ENCODE measurements at places on chromosomes 13 and 19. TPM values are rescaled to one million over a fixed set of nuclear protein-coding genes. Genes with fewer than 3 reads are reported as not detected.

DNA sequence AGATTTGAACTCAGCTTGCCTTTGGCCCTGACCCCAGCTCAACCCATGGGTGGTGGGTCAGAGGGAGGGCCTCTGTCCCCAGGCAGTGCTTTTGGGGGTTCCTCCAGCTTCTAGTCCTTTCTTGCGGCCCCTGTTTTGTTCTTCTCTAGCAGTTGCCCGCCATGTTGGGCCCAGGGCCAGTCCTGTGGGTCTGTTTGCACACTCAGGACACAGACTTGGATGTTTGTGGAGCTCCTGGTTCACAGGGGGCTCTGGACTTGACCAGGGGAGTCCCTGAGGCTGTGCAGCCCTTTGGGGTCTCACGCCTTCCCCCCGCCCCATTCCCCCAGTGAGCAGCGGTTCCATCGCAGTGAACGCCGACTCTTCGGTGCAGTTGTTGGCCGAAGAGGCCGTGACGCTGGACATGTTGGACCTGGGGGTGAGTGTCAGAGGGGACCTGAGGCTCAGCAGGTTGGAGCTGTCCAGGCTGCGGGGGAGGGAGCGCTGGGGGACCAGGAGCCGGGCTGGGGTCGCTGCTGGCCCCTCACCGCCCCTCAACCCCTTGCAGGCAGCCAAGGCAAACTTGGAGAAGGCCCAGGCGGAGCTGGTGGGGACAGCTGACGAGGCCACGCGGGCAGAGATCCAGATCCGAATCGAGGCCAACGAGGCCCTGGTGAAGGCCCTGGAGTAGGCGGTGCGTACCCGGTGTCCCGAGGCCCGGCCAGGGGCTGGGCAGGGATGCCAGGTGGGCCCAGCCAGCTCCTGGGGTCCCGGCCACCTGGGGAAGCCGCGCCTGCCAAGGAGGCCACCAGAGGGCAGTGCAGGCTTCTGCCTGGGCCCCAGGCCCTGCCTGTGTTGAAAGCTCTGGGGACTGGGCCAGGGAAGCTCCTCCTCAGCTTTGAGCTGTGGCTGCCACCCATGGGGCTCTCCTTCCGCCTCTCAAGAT, 2.5 kb downstream of the ATP5F1D start:
- no peak for DNase-seq

DNA sequence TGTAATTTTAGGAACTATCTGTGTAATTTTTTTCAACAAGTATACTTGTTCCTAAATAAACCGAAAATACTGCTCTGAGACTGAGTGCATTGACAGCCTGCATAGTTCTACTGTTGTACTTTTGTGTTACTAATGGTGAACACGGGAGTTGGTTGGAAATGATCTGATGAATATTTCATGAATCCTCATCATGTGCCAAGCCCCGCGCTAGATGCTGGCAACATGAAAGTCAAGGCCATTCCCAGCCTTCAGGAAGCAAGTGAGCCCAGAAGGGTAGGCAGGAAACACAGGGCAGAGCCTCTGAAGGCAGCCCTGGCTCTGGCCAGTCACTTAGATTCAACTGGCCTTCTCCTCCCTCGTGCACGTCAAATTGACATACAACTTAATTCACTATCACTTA, 106.1 kb downstream of the ABCC4 start:
- no peak for DNase-seq

DNA sequence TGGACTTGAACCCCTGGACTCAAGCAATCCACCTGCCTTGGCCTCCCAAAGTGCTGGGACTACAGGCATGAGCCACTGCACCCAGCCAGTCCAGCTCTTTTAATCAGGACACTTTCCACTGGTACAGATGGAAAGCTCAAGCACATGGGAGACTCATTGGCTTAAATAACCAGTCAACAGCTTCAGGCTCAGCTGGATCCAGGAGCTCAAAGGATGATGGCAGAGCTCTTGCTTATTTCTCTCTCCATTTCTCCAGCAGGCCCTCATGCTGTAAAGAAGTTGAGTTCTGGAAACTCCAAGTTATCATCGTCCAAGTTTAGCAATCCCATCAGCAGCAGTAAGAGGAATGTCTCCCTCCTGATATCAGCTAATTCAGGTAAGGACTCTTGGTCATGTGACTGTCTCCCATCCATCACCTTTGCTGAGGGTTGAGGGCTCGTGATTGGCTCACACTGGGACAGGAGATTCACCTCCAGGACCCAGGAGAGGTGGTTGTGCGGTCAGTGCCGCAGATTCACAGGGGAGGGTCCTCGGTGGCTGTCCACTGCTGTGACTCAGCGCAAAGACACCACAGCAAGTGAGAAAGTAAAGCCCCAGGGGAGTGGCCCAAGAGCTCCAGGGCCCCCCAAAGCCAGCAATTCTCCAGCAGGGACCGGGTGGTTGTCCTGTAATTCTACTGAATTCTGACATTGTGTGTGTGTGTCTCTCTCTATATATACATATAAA, 5.1 kb downstream of the CCL25 start:
- no peak for DNase-seq

DNA sequence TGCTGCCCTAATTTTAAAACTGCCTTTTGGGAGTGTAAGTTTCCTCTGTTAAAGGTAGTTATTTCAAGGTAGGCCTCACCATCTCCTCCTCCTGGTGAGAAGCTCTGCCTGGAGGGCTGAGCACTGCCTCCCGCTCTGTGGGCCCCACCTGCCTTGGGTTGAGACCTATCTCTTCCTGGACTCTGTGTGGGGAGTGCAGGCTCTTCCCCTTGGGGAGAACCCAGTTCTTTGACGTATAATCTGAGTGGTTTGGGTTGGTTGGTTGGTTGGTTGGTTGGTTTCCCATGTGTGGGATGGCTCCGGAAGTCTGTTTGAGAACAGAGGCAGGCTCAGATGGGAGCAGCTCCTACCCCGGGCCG, 39.1 kb downstream of the ACTN4 start:
- no peak for DNase-seq

DNA sequence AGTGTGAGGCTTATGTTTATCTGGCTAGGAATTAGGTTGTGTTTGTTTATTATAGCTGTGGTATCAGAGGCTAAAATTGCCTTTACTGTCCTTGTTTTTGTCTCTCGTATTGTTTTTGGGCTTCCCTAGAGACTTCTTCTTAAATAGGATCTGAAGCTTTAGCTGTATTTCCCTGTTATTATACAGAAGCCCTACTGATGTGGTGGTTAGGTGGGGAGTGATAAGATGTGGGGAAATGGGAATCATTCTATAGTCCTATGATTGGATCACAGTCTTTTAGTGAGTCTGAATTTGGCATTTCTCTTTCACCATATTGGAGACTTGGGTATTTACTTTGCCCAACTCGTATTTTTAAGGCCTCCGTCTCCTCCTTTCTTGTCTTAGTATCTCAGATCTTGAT, 8.3 kb upstream of the KL start:
- no peak for DNase-seq

GRCh38 chr13:99205621-99206220, 5.1 kb downstream of the UBAC2 start:
- DNase-seq, result no peak

- DNase-seq, result no peak
These were observed 61.6 kb downstream of the ANKRD10 start for GRCh38 chr13:110853235-110853721.

- DNase-seq, result no peak
These were observed 420.7 kb downstream of the PCDH9 start for GRCh38 chr13:66809485-66809884.

- DNase-seq, result no peak
These were observed 7.9 kb upstream of the RNASEH2B start for GRCh38 chr13:50901701-50902100.

GRCh38 chr13:41597348-41598041, 140.1 kb downstream of the RGCC start:
- no peak for DNase-seq

DNA sequence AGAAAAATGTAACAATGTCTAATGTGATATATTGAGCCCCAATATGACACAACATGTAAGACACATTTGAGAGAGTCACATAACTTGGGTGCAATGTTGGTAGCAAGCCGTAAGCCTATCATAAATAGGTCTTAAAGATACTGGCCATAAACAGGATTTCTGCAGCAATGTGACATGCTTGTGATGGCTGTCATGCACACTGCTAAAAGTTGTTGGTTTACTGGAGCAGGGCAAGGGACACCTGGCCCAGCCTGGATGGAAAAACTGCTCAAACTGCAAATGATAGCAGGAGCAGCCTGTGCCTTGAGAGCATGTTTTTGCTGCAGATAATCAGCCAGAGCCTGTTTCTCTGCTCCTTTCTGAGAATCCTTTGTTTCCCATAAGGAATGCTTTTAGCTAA, 136.7 kb upstream of the ZNF91 start:
- no peak for DNase-seq

DNA sequence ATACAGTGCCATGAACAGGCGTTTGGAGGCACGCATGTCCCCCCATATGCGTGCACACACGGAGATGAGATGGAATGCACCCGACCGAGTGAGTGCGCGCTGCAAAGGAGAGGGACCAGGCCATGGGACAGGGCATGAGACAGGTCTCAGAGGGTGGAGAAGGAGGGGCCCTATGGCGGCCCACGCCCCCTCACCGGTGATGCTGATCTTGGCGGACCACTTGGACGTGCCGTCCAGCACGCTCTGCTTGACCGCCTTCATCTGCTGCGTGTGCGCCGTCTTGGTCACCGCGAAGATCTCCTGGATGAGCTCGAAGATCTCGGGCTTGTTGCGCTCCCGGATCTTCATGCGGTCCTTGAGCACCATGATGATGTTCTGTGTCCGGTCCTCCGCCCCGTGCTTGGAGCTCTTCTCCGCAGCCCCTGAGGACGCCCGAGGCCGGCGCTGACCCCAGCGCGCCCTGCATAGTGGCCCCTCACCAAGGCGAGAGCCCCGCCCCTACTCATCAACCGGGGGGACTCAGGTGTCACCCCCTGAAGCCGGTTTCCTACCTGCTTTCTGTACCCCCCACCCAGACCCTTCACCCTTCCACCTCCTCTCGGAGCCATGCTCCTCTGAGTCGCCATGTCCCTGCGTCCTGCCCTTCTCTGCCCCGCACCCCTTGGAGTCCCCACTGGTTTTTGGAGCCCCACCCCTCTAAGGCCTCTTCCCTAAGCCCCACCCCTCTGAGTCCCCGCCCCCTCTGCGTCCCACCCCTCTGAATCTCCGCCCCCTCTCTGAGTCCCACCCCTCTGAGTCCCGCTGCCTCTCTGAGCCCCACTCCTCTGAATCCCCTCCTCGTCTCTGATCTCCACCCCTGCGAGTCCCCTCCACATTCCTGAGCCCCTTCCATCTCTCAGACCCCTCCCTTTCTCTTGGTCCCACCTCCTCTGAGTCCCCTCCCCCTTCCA, 40.8 kb downstream of the UNC13A start:
- DNase-seq, result no peak

- no peak for DNase-seq
These were observed 9.8 kb downstream of the TPRX1 start for GRCh38 chr19:47794526-47794925.

DNA sequence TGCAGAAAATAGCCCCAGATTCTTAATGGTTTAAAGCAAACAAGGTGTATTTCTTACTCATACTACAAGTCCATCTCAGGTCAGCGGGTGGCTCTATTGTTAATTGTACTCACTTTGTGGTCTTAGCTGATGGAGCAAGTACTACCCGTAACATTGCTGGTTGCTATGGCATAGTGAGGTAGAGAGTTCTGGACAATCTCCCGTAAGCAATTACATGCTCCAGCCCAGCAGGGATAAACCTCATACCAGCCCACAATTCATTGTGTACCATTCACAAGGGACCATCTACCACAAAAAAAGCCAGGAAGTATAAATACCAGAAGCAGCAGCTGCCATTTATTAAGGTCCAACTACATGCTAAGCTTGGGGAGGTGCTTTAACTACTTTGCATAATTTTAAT, 167.1 kb downstream of the PCDH9 start:
- DNase-seq, result no peak

DNA sequence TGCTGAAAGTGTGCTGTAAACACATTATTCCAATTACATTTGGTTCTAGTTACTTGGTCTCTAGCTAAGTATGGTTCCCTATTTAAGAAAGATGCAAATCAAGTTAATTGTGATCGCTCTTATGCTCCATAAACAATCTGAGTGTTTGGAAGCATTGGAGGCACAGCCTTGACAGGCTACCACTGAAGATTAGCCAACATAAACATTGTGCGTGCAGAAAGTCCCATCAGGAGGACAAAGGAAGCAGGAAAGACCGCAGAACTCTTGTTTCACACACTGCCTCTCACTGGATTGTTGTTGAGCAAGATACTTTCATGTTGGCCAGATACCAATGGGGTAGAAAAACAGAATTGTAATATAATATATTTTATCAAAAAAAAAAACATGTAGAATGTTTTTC, 814.4 kb downstream of the EFNB2 start:
- DNase-seq, result no peak

- no peak for DNase-seq
These were observed 8.8 kb downstream of the ADAT3 start for GRCh38 chr19:1913781-1914577.

GRCh38 chr13:113116871-113117271, 5.7 kb upstream of the F10 start:
- peak; percentile 56 for DNase-seq

DNA sequence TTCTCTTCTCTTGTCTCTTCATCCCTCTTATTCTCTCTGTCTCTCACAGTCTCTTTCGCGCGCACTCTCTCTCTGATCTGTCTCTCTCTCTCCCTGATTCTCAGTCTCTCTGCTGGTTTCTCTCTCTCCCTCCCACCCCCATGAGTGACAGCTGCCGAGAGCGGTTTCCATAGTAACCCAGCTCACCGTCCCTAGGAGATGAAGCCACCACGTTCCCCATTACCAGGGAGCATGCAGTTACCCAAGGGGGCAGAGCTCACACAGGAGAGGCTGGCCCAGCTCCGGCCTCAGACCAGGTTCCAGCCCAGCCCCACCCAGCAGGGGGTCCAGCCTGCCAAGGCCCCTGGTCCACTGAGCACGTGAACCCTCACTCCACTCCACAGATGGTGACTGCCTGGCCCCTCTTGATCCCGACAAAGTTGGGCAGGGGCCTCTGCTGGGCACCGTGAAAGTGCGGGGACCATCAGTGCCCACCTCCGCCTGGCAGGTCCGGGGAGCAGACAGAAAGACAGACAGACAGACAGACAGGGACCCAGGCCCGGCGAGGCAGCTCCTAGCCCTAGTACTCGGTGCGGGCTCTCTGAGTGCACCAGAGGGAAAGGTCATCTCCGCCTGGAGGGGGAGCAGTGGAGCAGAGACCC, 50.6 kb downstream of the CELF5 start:
- no peak for DNase-seq

- no peak for DNase-seq
These were observed 4.3 kb upstream of the NAXD start for GRCh38 chr13:110610955-110611595.

OSCAR gene
- total RNA-seq, result 13.6 TPM

MYPOP gene
- 1.6 TPM for total RNA-seq

IGLON5 gene
- 4.9 TPM for total RNA-seq

TNFSF9 gene
- not detected for total RNA-seq

NCAN gene
- total RNA-seq, result not detected

KL gene
- total RNA-seq, result 3.7 TPM

ZNF611 gene
- 13.1 TPM for total RNA-seq

CEBPG gene
- total RNA-seq, result 21.9 TPM

ZNF528 gene
- 4.0 TPM for total RNA-seq

SARS2 gene
- total RNA-seq, result 1.4 TPM

GAS6 gene
- 502 TPM for total RNA-seq

CLDND2 gene
- not detected for total RNA-seq

LGI4 gene
- 59.3 TPM for total RNA-seq

WDR62 gene
- total RNA-seq, result not detected

WDR88 gene
- total RNA-seq, result not detected

Measured in ascending aorta (tissue), 2 donors.